ENCODE measurements at places on chromosomes 6 and 20. TPM values are rescaled to one million over a fixed set of nuclear protein-coding genes. Genes with fewer than 3 reads are reported as not detected.

DNA sequence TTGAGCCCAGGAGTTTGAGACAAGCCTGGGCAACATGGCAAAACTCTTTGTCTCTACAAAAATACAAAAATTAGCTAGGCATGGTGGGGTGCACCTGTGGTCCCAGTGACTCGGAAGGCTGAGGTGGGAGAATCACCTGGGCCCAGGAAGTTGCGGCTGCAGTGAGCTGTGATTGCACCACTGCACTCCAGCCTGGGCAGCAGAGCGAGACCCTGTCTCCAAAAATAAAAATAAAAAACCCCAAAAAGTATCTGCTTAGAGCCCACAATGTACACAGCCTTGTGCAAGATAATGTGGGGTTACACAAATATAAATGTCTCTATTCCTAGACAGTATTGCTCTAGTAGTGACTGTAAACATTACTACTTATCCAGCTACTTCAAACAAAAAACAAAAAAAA lies 5.9 kb downstream of the ESF1 start:
- peak overlapping the region; percentile 41 for H3K4me3 ChIP-seq
- no peaks in the 10 kb centered on the region for H3K36me3 ChIP-seq
- H3K27me3 ChIP-seq = no peaks in the 10 kb centered on the region
- peaks cover 18% of the 10 kb centered on the region for H3K4me1 ChIP-seq
- H3K27ac ChIP-seq = no peak overlapping the region

DNA sequence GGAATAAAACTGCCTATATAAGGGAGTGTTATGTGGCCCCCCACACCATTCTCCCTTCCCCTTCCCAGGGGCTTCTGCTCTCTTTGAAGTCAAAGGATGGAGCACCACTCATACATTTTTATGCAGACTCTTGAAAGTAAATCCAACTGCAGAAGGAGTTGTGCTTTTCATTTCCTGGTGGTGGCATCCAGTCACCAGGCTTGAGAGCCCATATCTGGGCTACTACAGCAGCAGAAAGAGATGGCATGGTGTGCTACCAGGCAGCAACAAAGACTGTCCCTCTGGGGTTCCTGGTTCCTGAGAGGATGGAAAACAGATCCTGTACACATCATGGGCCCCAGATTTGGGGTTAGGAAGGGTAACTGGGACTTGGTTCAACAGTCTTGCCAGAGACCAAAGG lies 226.4 kb downstream of the CLIC5 start:
- H3K4me1 ChIP-seq = no peaks in the 10 kb centered on the region
- H3K4me3 ChIP-seq = no peak overlapping the region
- DNase-seq = no peak
- H3K36me3 ChIP-seq = no peaks in the 10 kb centered on the region

DNA sequence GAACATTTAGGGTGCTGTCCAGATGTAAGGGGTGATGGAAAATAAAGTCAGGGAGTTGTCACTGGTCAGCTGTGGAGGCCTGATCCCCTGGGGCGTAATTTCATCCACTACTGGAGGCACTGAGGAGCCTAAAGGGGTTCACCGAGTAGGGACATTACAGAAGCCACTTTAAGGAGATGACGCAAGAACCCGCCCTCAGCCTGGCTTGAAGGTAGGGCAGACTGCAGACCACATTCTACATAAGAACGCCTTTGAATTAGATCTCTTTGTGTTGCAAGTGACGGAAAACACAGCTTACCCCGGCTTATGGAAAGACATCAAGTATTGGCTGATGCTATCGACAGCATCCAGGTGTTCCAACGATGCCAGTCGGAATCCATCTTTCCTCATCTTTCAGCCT lies 462.7 kb upstream of the CDH4 start:
- no peak for DNase-seq
- H3K36me3 ChIP-seq = no peaks in the 10 kb centered on the region
- no peak overlapping the region for H3K4me3 ChIP-seq
- H3K4me1 ChIP-seq = no peaks in the 10 kb centered on the region
- no peak overlapping the region for H3K27ac ChIP-seq
- H3K27me3 ChIP-seq = no peaks in the 10 kb centered on the region

GRCh38 chr20:41169791-41170351 lies 32.5 kb downstream of the PLCG1 start:
- no peak overlapping the region for H3K27ac ChIP-seq
- H3K4me3 ChIP-seq = no peak overlapping the region
- H3K4me1 ChIP-seq = peaks cover 15% of the 10 kb centered on the region
- H3K27me3 ChIP-seq = no peaks in the 10 kb centered on the region
- peaks cover 42% of the 10 kb centered on the region for H3K36me3 ChIP-seq
- DNase-seq = no peak

DNA sequence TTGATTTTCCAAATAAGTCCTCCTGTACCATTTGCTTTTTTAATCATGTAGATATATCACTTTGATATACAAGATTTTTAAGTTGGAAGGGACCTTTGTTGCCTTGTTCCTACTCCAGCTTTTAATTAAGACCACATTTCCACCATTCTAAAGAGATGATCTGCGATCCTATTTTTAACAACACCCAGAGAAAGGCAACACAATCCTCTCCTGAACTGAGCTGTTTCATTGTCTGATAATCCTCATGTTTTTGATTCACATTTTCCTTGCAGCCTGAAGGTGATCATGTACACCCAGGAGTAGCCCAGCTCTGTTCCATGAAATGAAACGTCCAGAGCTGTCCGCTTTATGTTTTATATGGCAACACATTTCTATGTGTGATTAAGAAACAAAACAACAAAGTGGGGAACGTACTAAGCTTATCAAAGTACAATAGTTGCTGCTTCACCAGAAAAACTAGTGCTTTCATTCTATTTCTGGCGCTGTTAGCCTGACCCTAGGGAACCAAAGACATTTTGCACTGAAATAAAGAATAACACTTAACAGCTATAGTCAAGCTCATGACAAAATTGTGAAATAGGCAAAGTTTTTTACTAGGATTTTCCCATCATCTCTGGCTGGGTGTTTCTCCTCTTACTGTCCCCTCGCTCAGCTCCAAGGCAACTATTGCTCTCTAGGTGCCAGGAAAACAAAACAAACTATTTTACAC lies 22.6 kb upstream of the TRAF3IP2 start:
- H3K4me3 ChIP-seq = no peak overlapping the region
- H3K27me3 ChIP-seq = peaks cover 4% of the 10 kb centered on the region
- DNase-seq = no peak
- no peaks in the 10 kb centered on the region for H3K36me3 ChIP-seq

DNA sequence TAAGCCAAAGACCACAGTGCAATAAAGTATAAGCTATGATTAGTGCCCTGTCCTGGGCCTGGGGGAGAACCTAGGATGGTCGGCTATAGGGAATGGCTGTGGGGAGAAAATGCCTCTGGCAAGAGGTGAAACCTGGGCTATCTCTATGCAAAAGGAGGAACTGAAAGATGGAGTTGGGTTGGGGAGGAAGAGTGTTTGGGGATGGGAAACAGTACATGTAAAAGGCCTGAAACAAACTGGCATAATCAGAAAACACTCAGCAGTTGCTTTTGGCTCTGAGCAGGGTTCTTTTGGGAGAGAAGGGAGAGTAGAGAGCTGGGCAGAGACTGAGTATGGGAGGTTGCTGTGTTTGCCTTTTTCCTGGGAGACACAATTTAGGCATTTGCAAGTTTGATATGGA lies 31.9 kb upstream of the FUCA2 start:
- no peaks in the 10 kb centered on the region for H3K27me3 ChIP-seq
- no peak for DNase-seq
- H3K27ac ChIP-seq = no peak overlapping the region
- H3K4me1 ChIP-seq = peaks cover 33% of the 10 kb centered on the region
- H3K4me3 ChIP-seq = no peak overlapping the region

DNA sequence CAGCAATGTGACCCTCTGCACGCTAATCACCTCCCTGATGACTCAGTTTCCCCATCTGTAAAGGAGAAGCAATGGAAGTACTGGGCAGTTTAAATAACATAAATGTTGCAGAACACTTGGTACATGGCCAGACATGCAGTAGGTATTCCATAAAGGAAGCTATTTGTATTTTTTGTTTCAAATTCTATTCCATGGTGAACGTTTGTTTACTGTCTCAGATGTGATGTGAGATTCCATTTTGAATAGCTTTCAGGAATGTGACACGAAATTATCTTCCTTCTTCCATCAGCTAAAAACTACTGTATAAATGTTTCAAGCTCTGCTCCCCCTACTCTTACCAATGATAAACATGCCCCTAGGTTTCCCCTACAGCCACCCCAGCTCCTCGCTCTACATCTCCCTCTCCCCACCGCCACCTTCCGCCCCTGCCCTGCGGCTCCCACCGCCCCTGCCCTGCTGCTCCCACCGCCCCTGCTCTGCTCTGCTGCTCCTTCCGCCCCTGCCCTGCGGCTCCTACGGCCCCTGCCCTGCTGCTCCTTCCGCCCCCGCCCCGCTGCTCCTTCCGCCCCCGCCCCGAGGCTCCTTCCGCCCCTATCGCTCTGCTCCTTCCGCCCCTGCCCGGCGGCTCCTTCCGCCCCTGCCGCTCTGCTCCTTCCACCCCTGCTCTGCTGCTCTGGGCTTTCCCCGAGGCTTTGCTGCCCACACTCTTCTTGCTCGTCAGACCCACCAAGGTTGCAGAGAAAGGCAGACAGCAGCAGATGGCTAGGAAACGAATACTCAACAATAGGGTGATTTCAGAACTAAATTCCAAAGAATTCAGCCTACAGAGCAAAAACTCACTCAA lies 78.9 kb downstream of the THBS2 start:
- H3K36me3 ChIP-seq = no peaks in the 10 kb centered on the region
- no peaks in the 10 kb centered on the region for H3K27me3 ChIP-seq
- no peak overlapping the region for H3K4me3 ChIP-seq
- H3K27ac ChIP-seq = no peak overlapping the region

- DNase-seq = no peak
- no peaks in the 10 kb centered on the region for H3K27me3 ChIP-seq
- H3K36me3 ChIP-seq = no peaks in the 10 kb centered on the region
- H3K4me3 ChIP-seq = no peak overlapping the region
These were observed 594.9 kb downstream of the CDH26 start for GRCh38 chr20:60553095-60553494.

The RWDD2A gene
- total RNA-seq = 2.4 TPM

The C4B gene
- total RNA-seq = 3.1 TPM

The PHACTR3 gene
- not detected for total RNA-seq

The ADA gene
- total RNA-seq = 99.0 TPM

The TINAG gene
- total RNA-seq = 0.64 TPM

The SEMG1 gene
- not detected for total RNA-seq

The SRMS gene
- not detected for total RNA-seq

The CFAP206 gene
- not detected for total RNA-seq

The AIF1 gene
- total RNA-seq = 107 TPM
